Thoracic aorta (tissue), 2 donors: ENCODE measurements at places on chromosomes 6 and 20.

- no peak for DNase-seq
Observed at GRCh38 chr6:56647172-56647762, 4.6 kb upstream of the DST start.

- DNase-seq: no peak
Observed at GRCh38 chr20:5524896-5525295, 208.1 kb upstream of the PROKR2 start.

- DNase-seq: no peak
Observed at GRCh38 chr6:76702187-76702586, 629.7 kb upstream of the IMPG1 start.

- no peak for DNase-seq
Observed at GRCh38 chr20:30511322-30512030, 746.0 kb upstream of the DEFB115 start.

- no peak for DNase-seq
Observed at GRCh38 chr6:45431317-45432065, 53.8 kb upstream of the SUPT3H start.

- DNase-seq: no peak
Observed at GRCh38 chr20:58944610-58945009, 36.4 kb upstream of the NELFCD start.

DNA sequence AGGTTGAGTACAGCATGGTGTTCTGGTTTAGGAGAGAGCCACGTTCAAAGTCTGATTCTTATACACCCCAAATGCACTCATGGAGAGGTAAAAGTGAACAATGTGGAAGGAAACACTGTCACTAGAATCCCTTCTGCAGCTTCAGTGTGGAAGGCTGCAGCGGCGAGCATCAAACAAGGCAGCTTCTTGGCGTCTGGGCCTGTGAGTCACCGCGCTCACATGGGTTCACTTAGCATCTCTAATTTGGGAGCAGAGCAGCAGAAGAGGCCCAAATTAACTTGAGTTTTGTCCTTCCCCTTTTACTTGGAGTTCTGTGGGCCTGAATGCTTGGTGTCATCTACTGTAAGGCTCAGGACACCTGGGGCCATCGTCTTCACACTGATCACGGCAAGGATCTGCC is 10.9 kb upstream of the E2F1 start:
- no peak for DNase-seq

- DNase-seq: no peak
Observed at GRCh38 chr20:25177890-25178321, 17.6 kb upstream of the ENTPD6 start.

- no peak for DNase-seq
Observed at GRCh38 chr6:124443541-124443940, 518.7 kb upstream of the RNF217 start.

DNA sequence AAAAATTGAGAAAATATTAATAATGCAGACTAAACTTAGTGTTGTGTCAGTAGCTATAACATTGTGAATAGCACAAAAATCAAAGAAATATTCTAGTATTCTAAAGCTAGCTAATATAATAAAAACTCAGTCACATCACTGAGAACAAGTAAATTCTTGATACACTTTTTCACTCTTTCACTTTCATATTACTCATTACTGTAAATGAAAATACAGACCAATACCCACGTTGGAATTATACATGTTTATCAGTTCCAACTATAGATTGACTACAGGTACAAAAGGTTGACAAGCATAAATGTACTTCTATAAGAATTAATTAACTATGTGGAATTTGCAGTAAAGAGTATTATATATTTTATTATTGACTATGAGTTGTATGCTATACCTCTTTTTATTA is 1043.4 kb upstream of the FLRT3 start:
- DNase-seq: no peak

- no peak for DNase-seq
Observed at GRCh38 chr20:45254383-45255262, at the start of gene SLPI. SLPI (minus strand) TSS chr20:45254564; CDS start chr20:45254543, 21 bp downstream.

DNA sequence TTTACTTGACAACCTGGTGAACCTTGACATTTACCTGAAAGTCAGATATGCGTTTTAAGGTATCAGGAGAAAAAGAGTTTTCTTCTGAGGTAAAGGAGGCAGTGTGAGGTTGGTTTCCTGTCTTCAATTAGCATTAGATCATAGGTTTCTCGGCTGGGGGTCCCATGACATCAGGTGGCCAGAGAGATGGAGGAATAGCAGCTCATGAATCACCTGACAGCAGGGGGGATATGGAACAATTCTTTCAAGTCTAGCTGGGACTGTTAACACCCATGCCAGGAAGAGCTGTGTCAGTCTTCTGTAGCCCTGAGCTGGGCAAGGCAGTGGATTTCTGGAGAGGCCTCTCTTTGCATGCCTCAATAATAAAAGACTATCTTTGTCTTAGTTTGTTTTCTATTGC is 108.0 kb upstream of the TMEM170B start:
- DNase-seq: no peak

GRCh38 chr6:165110860-165111259 is 198.5 kb downstream of the C6orf118 start:
- no peak for DNase-seq

DNA sequence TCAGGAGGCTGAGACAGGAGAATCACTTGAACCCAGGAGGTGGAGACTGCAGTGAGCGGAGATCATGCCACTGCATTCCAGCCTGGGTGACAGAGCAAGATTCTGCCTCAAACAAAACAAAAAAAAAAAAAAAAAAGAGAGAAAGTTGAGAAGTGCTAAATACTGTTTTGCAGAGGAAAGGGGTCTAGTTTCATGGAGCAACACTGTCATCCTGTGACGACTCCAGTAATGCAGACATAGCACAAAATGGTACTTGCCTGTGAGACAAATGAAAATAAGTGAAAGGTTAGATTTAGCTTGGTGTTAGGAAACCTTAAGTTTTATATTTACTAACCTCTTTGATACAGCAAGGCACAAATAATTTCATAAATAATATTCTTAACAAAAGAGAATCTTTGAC is 29.7 kb downstream of the CEP162 start:
- no peak for DNase-seq

GRCh38 chr6:116221067-116221466 is 32.8 kb downstream of the TSPYL4 start:
- DNase-seq: no peak

DNA sequence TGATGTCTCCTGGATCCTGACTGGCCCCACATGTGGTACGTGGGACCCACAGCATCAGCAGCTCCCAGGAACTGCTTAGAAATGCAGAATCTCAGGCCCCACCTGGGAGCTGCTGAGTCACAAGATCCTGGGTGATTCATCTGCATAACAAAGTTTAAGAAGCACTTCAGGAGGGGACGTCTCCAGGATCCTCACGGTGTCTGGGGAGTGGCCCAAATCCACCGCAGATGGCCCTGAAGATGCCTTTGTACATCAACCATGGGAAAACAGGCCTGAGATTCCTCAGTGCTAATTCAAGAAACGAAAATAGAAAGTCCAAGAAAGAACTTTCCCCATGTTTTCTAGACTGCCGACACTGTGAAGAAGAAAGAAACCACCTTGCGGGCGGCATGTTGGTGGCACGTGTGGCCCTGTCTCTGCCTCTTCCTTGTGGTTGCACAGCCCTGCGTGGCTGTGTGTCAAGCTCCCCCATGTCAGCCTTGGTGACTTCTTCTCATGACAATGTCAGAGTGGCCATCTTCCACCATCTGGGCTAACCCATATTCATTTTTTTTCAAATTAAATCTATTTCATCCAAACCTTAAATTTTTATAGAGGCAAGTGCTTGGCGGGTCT is 26.1 kb downstream of the RRBP1 start:
- no peak for DNase-seq

- DNase-seq: no peak
Observed at GRCh38 chr6:75532521-75532920, 38.9 kb upstream of the FILIP1 start.

GRCh38 chr6:154986787-154987235 is 8.3 kb upstream of the TIAM2 start:
- no peak for DNase-seq

DNA sequence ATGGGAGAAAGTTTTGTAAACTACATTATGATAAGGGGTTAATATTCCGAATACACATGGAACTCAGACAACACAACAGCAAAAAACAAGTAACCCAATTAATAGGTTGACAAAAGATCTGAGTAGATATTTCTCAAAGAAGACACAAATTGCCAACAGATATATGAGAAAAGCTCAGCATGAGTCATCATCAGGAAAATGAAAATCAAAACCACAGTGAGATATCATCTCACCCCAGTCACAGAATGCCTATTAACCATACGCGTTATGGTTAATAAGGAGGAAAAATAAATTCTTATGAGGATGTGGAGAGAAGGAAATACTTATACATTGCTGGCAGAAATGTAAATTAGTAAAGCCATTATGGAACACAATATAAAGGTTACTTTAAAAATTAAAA is 695.0 kb downstream of the COL12A1 start:
- DNase-seq: no peak

GRCh38 chr6:96934087-96934486 is 9.6 kb downstream of the KLHL32 start:
- no peak for DNase-seq

GRCh38 chr20:49343246-49343645 is 65.4 kb upstream of the ZNFX1 start:
- no peak for DNase-seq

- no peak for DNase-seq
Observed at GRCh38 chr20:12849225-12849910, 159.4 kb upstream of the SPTLC3 start.
